ENCODE measurements at places on chromosomes 2 and 18. TPM values are rescaled to one million over a fixed set of nuclear protein-coding genes. Genes with fewer than 3 reads are reported as not detected.

Gene SIX3
- total RNA-seq = not detected

Gene NOP58
- total RNA-seq = 212 TPM

DNA sequence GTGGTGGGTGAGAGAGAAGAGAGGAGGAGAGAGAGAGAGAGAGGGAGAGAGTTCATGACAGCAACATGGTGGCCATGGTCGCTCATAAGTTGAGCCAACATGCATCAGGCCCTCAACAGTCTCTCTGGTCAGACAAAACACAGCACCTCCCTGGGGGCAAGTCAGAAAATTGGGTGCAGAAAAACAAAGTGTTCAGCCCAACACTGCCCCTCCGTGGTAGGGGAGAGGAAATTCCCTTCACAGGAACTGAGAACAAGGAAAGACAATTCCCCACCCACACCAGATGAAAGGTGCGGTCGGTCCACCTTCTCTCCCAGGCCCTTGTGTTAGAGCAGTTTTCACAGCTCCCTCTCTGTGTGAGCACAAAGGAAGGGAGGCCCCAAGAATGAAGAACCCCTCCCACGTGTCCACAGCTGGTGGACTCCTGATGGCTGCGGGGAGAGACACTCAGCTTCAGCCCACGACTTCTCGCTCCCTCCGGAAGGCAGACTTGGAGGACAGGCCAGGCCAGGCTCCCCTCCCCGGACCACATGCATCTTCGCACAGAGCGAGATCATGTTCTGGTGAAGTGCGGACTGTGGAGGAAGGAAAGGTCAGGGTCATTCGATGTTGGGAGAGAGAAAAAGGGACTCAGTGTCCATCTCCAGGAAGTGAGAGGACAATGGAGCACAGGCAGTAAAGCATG lies 181.7 kb downstream of the ANAPC1 start:
- H3K27ac ChIP-seq = no peak overlapping the region
- DNase-seq = peak; percentile 84

DNA sequence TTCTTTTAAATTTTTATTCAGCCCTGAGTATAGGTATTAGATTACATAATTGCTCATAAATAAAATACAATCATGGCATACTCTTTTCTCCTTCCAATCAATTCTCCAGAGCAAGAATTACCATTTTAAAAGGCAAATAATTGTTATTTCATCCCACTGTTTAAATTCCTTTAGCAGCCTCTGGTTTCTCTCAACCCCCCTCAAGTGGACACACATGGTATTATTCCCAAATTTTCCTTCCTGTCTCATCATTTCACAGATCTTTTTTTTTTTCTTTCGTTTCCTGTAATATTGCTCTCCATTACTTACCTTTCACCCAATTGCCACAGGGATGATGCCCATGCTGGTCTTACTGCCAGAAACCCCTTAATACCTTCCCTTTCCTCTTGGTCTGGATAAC lies 385.2 kb downstream of the RIT2 start:
- H3K36me3 ChIP-seq = no peaks in the 10 kb centered on the region
- no peak overlapping the region for H3K4me3 ChIP-seq
- H3K27ac ChIP-seq = no peak overlapping the region
- H3K27me3 ChIP-seq = no peaks in the 10 kb centered on the region

- H3K27me3 ChIP-seq = peaks cover 6% of the 10 kb centered on the region
- no peaks in the 10 kb centered on the region for H3K36me3 ChIP-seq
- H3K4me1 ChIP-seq = no peaks in the 10 kb centered on the region
- no peak for DNase-seq
- H3K27ac ChIP-seq = no peak overlapping the region
Measured at GRCh38 chr2:149100739-149101699, 62.5 kb downstream of the LYPD6B start.
